Kasumi-1 (cell line): ENCODE measurements at places on chromosomes 1 and 21.
A peak's percentile ranks its signal among the peaks of the same experiment; 100 is the strongest.

DNA sequence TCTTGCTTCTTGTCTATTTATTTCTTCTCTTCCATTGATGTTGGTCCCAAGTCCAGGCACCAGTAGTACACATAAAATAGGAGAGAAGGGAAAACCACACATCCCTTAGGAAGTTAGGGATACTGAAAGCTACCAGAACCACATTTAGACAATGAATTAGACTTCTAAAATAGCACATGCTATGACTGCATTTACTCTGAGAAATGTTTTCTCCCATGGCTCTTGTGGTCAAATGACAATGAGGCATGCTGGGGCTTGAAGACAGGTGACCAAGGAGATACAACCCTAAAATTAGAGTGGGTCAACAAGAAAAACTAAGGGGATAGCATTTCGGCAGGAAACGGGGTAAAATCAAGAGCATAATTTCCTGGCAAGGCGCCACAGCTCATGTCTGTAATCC lies 17.1 kb downstream of the MTOR start:
- DNase-seq, result no peak

GRCh38 chr1:167909691-167910180 lies 4.2 kb downstream of the ADCY10 start:
- DNase-seq, result peak; percentile 42

DNA sequence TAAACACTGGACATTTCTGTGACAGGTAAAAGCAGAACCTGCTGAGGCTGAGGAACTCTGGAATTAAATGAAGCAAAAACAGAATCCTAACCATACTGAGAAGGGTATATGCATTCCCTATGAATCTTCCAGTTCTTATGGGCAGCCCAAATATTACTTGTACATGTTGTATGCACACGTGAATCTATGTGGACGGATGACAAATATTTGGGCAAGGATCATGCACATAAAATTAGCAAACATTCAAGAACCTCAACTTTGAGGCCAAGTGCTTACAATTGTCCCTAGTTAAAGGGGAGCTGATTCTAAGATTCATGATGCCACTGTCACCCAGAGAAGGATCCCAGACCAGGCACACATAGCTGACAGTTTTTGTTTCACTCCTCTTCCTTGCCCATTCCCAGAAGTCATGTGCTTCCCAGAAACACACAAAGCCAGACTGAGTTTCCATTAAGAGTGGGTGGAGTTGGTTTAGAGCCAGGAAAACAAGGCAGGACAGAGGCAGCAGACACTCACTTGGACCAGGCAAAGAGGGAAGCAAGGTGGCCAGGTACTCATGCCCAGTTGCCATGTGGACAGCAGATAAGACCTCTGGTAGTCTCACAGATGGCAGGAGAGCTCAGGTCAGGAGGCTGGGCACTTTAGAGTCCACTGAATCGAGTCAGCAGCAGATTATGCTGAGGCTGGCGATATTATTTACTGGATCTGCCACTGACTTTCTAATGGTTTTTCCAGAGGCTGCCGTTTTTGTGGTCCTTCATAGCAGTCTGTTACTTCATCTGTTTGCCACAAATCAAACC lies 25.6 kb downstream of the AK2 start:
- no peak for DNase-seq

DNA sequence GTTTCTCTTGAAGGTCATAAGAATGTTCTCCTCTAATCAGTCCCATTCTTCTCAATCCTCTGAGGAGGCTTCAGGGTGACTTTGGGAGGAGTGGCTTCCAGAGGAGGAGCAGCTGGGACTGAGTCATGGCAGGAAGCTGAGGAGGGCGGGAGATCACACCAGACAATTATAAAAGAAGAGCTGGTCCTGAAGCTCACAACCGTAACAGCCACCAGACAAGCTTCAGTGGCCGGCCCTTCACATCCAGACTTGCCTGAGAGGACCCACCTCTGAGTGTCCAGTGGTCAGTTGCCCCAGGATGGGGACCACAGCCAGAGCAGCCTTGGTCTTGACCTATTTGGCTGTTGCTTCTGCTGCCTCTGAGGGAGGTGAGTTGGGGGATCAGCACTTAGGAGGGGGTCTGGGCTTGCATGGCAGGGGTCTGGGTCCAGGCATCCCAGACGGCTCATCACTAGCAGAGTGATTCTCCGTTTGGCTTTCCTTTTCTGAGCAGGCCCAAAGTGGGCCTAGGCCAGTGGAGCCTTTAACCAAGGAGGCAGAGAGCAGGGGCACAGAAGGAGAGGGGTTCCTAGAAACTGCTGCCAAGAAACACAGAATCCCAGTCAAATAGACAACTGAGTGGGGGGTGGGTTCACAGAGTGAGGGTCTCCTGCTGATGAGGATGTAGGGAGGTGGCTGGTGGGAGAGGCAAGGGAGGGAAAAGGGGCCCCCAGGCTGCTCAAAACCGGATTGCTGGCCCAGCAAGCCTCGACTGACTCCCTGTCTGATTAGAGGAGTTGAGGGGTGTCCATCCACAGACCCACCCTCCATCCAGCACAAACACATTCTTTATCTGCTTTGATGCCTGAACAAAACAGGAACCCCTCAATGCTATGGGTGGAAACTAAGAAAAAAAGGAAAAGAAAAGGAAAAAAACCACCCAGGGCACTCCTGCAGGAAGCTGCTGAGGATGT lies at the start of gene ECM1:
TSS of gene ECM1 (plus strand) at position 198 of the 953 bp plus-strand sequence. CDS start at position 299, 101 bp downstream.
- peak; percentile 72 for DNase-seq

DNA sequence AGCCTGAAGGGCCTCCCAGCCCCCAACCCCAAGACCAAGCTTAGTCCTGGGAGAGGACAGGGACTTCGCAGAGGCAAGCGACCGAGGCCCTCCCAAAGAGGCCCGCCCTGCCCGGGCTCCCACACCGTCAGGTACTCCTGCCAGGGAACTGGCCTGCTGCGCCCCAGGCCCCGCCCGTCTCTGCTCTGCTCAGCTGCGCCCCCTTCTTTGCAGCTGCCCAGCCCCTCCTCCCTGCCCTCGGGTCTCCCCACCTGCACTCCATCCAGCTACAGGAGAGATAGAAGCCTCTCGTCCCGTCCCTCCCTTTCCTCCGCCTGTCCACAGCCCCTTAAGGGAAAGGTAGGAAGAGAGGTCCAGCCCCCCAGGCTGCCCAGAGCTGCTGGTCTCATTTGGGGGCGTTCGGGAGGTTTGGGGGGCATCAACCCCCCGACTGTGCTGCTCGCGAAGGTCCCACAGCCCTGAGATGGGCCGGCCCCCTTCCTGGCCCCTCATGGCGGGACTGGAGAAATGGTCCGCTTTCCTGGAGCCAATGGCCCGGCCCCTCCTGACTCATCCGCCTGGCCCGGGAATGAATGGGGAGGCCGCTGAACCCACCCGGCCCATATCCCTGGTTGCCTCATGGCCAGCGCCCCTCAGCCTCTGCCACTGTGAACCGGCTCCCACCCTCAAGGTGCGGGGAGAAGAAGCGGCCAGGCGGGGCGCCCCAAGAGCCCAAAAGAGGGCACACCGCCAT lies 21.9 kb upstream of the ARF1 start:
- no peak for DNase-seq

DNA sequence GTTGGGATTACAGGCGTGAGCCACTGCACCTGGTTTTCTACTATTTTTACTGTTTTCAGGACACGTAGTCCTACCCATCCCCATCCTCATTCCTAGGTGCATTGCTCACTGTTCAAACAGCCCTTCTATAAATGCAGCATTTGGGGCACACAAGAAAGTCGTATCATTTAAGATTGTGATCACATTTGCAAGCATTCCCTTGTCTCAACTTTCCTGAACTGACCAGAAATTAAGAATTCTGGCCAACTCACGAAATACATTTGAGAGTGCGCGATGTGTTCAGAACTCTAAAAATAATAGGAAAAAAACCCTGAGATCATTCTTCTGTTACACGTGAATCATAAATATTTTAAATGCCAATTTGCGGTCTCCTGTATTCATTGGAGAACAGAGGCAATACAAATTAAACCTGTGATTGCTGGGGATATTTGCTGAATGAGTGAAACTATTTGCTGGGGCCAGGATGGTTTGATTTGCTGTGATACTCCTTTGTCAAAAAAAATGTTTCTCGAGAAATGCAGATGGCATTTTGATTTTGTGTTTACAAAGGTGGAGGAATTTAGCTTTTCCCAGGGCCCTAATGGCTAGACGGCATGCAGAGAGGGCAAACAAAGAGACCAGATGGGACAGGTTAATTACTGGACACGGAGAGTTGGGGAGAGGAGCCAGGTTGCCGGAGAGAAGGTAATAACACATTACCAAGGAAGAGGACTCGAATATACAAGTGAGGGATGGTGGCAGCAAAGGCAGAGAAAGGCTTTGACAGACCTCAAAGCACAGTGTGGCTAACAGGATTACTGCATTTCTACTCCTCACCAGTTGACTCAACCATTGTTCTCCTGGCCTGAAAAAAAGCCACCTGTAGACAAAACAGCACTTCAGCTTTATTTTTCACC lies 38.4 kb downstream of the STPG1 start:
- DNase-seq, result no peak

- DNase-seq, result no peak
Measured at GRCh38 chr1:67323087-67323486, 15.4 kb downstream of the IL12RB2 start.

DNA sequence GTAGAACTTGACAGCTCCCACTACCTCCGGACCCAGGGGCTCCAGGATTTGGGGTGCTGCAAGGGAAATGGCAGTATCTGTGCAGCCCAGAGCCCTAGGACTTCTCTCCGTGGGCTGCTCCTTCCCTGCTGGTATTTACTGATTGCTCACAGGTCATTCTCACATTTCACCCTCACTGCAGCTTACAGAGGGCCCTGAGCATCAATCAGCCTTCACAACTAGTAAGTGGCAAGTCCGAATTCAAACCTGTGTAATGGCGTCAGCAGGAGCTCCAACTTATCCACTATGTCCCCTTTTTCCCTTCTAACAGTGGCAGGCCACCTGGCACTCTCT lies 32.4 kb downstream of the PIK3C2B start:
- no peak for DNase-seq

GRCh38 chr21:31592963-31593560 lies 66.4 kb upstream of the SOD1 start:
- no peak for DNase-seq

DNA sequence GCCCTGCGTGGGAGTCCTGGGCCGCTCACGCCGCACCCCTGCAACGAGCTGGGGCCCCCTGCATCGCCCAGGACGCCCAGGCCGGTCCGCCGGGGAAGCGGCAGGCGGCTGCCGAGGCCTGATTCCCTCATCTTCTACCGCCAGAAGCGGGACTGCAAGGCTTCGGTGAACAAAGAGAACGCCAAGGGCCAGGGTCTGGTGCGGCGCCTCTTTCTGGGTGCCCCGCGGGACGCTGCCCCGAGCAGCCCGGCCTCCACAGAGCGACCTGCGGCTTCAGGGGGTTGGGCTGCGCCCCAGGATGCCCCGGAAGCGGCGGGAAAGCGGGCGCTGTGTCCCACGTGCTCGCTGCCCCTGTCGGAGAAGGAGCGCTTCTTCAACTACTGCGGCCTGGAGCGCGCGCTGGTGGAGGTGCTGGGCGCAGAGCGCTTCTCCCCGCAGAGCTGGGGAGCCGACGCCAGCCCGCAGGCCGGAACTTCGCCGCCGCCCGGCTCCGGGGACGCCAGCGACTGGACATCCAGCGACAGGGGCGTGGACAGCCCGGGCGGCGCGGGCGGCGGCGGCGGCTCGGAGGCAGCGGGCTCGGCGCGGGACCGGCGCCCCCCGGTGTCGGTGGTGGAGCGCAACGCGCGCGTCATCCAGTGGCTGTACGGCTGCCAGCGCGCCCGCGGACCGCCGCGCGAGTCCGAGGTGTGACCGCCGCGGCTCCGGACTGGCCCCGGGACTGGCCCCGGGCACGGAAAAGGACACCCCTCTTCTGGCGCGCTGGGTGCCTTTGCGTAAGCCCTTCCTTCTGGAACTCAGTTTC lies 2.7 kb downstream of the FAM110D start:
- peak; percentile 44 for DNase-seq

DNA sequence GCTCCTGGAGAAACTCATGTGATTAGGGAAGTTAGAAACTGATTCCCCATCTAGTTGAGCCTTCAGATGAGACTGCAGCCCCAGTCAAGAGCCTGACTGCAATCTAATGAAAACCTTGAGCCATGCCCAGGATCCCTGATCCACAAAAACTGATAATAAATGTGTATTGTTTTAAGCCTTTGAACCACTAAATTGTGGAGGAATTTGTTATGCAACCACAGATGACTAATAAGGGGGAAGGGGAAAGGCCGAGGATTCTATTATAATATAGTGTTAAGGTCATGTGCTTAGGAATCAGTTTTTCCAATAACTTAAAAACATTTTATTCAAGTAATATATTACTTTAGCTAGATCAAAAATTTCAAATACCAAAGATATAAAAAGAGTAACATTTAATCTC lies 52.8 kb upstream of the USP25 start:
- no peak for DNase-seq

GRCh38 chr1:19710825-19711611 lies 46.3 kb downstream of the HTR6 start:
- no peak for DNase-seq

DNA sequence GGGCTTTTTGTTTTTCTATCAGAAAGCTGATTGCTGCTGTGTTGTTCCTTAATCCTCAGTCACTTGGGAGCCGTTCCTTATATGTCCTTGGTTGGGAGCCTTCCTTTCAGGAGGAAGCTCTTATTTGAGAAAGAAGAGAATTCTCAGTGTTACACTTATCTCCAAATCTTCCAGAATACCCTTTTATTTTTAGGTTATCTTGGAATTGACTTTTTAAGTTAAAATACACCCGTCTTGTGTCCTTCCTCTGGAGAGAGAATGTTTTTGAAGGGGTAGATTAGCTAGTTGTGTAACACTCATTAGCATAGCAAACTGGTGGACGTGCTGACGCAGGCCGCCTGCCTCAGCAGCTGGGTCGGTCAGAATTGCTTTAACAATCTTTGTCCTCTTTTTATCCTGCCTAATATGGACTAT lies 42.1 kb downstream of the LRRC8B start:
- DNase-seq, result no peak

- DNase-seq, result no peak
Measured at GRCh38 chr1:86965827-86966182, 51.4 kb downstream of the HS2ST1 start.
